ENCODE measurements at places on chromosomes 3 and 15.

DNA sequence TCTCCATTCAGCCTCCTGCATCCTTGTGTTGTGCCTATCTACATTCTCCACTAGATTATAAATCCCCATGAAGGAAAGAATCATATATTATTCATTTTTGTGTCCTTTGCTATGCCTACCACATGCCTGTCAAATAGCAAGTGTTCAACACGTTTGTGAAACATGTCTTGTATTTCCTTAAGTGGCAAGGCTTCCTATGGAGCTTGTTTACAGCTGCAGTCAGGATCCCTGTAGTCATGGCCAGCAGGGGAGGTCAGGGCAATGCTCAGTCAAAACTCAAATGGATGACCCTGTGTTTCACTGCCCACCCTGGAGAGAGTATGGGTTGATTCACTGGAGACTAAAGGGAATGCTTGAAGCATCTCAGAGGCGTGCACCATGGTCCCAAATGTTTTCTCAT, 191.7 kb upstream of the ATP11B start:
- no peak for DNase-seq

GRCh38 chr3:156859578-156859977, 33.4 kb downstream of the LEKR1 start:
- no peak for DNase-seq

- DNase-seq: no peak
Measured at GRCh38 chr3:109184726-109185125, 48.2 kb downstream of the C3orf85 start.

DNA sequence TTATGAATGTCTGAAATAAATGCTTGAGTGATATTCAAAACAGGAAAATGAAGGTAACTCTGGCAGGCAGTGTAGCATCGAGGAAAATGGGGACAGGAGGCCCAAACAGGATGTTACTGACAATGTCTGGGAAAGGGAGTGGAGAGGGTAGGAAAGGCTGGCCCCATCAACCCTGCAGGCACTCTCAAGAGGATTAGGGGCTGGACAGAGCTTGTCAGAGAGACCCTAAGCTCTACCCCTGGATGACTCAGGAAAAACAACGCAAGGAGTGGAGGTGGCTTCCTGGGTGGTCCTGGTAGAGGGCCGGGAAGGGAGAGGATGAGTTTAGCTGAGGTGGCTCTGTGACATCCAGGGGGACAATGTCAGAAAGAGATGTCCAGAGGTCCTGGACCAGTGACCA, 106.0 kb downstream of the RYK start:
- no peak for DNase-seq

DNA sequence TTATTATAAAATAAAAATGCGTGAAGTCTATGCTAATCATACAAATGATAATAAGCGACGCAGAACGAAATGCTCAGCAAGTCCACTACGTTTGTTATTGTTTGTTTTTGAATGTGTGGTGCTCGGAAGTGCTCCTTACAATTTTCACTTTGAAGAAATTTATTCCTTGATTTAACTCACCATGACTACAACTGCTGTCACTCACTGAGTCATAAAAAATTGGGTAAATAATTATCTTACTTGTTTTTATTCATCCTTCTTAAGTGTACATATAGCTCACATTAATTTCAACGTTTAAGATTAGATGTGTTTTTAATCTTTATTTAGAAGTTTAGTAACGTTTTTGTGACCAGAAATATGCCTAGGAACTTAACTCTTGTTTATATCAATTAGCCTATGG, 66.7 kb upstream of the NANOGP8 start:
- DNase-seq: no peak

- DNase-seq: no peak
Measured at GRCh38 chr3:187521546-187521945, 148.6 kb downstream of the SST start.

- no peak for DNase-seq
Measured at GRCh38 chr3:55343486-55344357, 143.4 kb downstream of the WNT5A start.

GRCh38 chr3:58063022-58063815, 55.0 kb downstream of the FLNB start:
- DNase-seq: no peak

All from breast epithelium (tissue), 4 donors.